Caudate nucleus (tissue), 63 donors: ENCODE measurements at places on chromosomes 7 and 10.

DNA sequence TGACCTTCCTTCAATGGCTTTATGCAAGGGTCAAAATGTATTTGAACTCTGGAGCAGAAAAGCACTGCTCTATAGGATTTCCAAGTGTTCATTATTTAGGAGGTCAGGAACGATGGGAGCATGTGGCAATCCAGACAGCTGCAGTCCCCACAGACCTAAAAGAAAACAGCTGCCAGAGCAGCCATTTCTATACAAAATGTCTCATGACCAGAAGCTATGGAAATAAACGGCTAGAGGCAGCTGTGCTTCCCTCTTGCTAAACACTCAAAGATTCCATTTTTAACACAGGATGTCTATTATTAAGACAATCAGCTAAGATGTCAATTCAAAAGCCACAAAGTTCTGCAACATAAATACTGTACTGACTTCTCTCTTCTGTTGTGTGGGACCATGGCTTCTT, 879.1 kb upstream of the C7orf33 start:
- DNase-seq = no peak

- DNase-seq = no peak
Observed at GRCh38 chr10:96271016-96271815, at the start of gene BLNK. Gene BLNK (minus strand): TSS chr10:96271569. CDS start chr10:96271398, 171 bp downstream.

GRCh38 chr7:25069900-25070443, 55.1 kb downstream of the CYCS start:
- no peak for DNase-seq

- DNase-seq = no peak
Observed at GRCh38 chr10:62045765-62046521, 144.4 kb downstream of the ARID5B start.

GRCh38 chr7:134919240-134919641, 67.1 kb upstream of the AGBL3 start:
- DNase-seq = no peak

GRCh38 chr10:119349341-119349740, 142.0 kb downstream of the GRK5 start:
- DNase-seq = no peak

DNA sequence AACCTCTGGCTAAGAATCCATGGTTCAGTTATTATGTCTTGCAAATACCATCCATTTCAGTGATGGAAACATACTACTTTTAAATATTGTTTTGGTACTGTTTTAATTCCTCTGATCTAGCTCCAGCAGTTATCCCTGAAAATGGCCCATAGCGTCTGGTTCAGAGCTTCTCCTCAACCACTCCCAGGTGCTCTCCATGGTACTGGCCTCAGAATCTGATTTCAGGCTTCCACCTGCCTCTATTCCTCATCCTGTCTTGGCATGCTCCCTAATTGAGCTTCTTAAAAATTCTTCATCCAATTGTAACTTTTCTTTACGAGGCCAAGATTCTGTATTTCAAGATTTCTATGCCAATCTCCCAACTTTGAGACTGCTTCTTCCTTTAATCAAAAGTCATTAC, 236.3 kb downstream of the HTR7 start:
- DNase-seq = no peak

- no peak for DNase-seq
Observed at GRCh38 chr10:116430288-116430687, 2.6 kb downstream of the PNLIPRP3 start.

DNA sequence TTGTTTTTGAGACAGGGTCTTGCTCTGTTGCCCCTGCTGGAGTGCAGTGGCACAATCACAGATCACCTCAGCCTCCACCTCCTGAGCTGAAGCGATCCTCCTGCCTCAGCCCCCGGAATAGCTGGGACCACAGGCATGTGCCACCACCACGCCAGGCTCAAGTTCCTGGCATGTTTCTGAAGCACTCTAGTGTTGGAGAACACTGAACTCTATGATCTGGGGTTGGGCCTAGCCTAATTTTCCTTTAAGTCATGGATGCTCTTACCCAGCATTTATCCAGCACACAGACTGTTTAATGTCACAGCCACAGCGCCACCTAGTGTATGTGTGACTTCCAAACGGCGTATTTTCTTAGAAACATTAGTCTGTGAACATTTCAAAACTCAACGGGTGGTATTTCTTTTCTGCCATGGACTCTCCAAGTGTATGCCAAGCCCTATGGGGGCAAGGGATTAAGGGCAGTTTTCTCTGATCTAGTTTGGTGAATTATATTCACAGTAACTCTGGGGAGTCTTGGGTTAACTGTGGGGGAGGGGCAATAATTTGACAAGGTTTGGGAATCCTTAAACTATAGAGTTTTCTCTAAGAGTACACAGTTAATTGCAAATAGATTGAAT, 91.8 kb downstream of the CREM start:
- peak; percentile 57 for DNase-seq

DNA sequence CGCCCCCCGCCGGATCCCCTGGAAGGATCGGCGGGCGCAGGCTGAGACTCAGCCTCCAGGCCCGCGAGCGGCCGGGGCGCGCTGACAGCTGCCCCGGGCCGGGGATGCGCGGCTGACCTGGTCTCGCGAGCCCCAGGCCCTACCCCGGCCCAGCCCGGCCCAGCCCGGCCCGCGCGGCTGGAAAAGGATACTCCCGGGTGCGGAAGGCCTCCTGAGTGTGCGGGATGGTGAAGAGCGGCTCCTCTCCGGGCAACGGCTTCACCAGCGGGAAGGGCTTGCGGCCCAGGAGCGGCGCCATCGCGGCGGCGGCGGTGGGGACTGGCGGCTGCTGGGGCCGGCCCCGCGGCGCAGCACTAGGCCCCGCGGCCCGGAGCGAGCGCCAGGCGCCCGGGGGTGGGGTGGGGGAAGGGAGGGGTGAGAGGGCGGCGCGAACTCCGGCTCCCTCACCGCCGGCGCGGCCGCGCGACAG, 423 bp downstream of the BAZ1B start:
- DNase-seq = no peak

DNA sequence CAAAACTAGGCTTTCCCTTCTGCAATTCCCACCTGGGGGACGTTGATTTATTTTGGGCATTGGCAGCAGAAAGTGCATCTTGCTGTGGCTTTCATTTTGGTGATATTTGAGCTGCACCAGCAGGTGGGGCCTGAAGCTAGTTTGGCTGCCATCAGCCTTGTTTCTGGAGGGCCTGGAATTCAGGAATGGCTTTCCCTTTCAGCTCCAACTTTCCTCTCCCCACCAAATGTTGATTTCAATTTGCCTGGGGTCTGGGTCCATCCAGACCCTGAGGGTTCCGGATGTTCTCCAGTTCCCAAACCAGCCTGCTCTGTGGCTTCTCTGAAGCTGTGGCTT, 640.4 kb downstream of the TYW1 start:
- DNase-seq = no peak

DNA sequence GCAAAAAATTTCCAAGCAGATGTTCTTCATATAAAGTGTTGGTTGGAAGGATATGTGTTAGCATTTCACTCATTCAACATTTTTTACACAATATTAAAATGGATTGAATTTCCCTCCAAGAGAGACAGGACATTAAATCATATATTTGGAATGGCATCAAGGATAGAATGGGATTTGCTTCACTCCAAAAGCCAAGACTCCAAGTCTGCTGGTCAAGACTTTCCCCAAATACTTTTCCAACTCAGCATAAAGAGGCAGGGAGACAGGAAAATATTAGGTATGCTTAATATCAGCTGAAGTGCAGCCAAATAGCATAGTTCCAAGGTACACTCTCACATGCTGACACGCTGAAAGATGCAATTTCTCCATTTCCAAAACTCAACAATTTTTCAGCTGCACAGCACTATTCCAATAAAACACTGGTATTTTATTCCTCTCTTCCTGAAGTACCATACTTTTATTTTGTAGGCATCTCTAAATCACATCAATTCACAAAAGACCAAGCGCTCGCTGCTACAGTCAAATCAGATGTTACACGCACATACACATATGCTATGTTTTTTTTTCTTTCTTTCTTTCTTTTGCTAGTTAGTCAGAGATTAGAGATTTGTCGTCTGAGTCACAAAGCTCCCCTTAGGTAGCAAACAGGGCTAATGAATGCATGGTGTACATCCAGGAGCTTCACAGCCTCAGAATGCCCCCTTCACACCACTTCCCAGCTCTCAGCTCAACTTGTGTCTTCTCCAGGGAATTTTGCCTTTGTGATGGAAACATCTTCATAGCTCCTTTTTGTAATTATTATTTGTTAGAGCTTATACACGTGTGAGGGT, 1033.8 kb upstream of the AUTS2 start:
- no peak for DNase-seq

DNA sequence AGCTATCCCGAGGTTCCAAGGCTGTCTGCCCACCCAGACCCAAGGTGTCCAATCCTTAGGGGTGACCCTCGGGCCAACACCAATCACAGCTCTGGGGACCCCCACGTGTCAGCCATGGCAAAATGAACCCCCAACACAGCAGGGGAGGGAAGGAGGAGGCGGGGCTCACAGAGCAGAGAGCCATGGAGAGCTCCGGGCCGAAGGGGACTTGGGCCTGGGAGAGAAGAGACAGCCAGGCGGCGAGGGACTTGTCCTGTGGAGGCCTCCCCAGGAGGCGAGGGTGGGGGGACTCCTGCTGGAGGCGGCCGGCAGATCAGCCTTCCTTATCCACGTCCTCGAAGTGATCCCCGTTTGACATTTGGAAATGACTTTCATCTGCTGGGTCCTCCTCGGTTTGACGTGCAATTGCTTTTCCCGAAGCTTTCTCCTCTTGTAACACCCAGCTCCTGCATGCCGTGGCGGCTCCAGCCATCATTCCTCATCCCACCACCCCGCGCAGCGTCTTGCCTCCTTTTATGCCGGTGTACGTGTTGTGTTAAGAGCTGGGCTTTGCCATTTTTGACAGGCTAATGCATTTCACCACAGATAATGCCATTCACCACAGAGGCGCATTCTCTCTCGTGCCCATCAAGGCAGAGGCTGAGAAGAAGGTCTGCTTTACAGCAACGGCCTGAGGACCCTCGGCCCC, 337.4 kb downstream of the DNAJB6 start:
- DNase-seq = no peak
